Pericardium fibroblast (primary cell): ENCODE measurements at places on chromosomes 11 and 22. TPM values are rescaled to one million over a fixed set of nuclear protein-coding genes. Genes with fewer than 3 reads are reported as not detected.

The GTSE1 gene
- 0.60 and 0.82 TPM in 2 replicates for total RNA-seq

The HOATZ gene
- not detected in 2 replicates for total RNA-seq

The FAM180B gene
- total RNA-seq = 0.12 and 1.3 TPM in 2 replicates

The RTN4R gene
- total RNA-seq = 1.2 and 2.6 TPM in 2 replicates

The INSC gene
- total RNA-seq = 0.17 TPM in 1 of 2 replicates, not detected in the other
